Activated CD4-positive, alpha-beta T cell treated with anti-CD3 and anti-CD28 coated beads, Interleukin-2, Interleukin-4, amounts not matched to agents 100 ng/mL and 50 ng/mL, durations not matched to agents 16 hours and 8 hours (primary cell): ENCODE measurements at places on chromosomes 12 and 14.

DNA sequence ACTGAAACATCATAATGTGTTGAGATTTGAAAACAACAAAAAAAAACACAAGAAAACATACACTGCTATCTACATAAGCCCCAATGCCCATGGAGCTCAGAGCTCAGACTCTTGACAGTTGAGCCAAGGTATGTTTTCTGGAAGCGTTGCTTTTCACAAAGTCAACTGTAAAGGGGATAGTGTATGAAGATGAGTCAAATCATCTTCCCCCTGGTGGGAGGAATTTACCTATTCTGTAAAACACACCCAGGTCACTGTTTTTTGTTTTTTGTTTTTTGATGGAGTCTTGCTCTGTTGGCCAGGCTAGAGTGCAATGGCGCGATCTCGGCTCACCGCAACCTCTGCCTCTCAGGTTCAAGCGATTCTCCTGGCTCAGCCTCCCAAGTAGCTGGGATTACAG lies 361.4 kb upstream of the DIO2 start:
- DNase-seq: no peak

DNA sequence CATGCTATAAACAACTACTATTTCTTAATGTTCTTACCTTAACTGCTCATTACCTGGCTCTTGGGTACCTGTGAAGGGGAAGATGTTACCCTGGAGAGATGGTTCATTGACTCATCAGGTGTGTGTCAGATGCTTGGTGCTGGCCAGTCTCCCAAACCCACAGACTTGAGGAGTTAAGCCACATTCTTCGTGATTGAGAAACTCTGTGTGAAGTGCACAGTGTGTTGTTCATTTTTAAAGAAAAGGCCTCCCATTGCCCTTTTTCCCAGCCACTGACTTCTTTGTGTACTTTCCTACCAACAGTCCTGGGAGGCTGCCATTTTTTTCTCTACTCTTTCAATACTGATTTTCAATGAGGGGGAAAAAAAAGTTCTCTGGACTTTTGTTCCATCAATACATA lies 3.2 kb downstream of the MGST1 start:
- no peak for DNase-seq

DNA sequence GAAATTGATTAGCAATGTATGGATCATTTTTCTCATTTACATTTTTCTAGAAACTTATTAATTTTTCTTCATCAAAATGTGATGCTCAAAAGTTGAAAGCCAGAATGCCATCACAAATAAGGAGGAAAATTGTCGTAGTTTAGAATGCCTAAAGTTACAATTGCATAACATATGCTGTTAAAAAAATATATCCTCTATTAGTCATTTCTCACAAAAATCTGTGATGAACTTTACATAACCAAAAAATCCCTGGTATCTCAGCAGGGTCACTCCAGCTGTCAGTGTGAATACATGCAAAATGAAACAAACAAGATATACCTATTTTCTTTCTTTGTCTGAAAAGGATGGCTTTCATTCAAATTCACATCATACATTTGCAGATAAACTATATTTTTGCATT lies 358.9 kb downstream of the PAWR start:
- DNase-seq: no peak

DNA sequence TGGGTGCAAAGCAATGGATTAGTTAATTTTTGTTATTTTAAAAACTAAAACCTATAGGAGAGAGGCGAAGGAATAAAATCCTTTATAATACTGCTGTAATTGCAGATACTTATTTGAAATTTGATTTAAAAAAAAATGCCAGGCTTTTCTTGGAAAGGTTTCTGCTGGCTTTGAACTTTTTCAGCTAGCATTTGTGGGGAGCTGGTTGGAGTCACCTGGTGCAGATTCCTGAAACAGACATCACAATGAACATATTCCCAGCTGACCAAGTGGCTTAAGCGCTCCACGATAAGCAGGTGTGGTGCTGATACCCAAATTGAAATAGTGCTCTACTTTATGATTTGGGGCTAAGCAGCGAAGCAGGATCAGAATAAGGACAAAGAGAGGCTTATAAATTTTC lies 42.9 kb downstream of the DACT1 start:
- DNase-seq: no peak

GRCh38 chr12:21894792-21895595 lies 46.2 kb downstream of the ABCC9 start:
- no peak for DNase-seq

DNA sequence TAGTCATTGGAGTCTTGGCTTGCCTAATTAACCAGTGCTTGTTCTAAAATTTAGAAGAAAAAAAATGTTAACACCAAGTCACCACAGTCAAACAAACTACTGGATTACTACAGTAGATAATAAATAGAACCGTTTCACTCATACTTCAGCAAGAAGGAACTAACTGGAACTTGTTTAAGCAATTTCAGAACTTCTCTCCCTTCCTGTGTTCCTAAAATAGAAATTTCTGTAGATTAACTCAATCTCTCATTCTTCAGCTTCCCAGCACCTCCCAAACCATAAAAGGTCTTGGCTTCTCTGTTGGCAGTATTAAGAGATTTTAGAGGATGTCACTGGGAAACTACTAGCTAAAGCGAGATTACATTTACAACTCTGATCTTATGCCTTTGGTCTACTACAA lies 18.6 kb downstream of the GNS start:
- DNase-seq: no peak

DNA sequence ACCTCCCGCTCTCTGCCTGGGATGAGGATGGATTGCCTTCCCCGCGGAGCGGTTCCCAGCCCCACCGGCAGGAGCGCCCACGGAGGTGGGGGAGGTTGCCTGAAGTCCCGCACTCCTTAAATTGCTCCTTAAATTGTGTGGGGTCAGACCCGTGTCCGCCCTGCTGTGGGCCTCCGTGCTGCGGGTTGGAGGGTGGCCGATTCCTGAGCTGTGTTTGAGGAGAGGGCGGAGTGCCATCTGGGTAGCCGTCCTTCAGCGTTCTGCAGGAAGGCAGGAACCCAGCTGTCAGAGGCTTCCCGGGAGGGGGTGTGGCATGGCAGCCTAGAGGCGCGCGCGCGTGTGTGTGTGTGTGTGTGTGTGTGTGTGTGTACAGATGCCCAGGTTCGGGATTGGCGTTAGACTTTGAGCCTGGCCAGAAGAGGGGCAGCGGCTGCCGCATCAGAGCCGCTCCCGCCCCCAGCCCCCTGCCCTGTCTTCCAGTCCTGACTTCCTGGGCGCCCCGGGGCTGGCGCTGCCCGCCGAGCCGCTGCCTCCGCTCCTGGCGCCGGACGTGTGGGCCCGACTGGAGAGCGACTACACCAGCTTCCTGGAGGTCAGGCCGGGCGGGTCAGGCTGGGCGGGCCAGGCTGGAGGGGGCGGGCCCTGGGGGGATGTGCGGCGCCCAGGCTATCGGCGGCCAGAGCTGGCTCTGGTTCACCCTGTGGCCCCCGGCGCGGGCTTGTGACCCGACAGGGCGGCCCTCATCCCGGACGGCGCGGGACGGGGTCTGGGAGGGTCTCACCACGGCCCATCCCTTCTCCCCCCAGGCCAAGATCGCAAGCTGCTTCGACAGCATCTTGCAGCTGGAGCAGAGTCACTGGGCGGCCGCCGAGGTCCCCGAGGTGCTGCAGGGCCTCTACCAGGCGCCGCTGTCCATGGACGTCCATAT lies 9.2 kb downstream of the EXOC3L4 start:
- DNase-seq: no peak

- DNase-seq: no peak
These were observed 23.9 kb downstream of the PZP start for GRCh38 chr12:9184276-9184675.

DNA sequence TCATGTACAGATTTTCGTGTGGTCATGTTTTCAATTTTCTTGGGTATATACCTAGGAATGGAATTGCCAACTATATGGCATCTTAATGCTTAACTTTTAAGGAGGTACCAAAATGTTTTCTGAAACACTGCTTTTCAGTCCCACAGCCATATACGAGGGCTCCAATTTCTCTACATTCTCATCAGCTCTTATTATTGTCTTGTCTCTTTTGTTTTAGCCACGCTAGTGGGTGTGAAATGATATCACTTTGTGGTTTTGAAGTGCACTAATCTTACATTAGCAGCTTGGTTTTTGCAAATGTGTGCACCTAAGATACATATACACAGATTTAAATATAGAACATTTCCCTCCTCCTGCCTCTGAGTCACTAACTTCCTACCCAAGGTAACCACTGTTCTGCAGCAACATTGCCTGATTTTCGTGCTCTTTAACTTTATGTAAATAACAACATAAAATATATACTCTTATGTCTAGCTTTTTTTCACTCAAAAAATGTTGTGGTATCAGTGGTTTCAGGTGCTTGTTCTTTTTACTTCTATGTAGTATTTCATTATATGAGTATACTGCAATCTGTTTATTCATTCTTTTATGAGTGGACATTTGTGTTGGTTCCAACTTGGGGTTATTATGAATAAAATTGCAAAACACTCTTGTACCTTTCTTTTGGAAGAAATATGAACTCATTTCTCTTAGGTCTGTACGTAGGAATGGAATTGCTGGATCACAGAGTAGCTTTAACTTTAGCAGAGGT lies 73.1 kb downstream of the ZFP36L1 start:
- DNase-seq: peak; percentile 59

DNA sequence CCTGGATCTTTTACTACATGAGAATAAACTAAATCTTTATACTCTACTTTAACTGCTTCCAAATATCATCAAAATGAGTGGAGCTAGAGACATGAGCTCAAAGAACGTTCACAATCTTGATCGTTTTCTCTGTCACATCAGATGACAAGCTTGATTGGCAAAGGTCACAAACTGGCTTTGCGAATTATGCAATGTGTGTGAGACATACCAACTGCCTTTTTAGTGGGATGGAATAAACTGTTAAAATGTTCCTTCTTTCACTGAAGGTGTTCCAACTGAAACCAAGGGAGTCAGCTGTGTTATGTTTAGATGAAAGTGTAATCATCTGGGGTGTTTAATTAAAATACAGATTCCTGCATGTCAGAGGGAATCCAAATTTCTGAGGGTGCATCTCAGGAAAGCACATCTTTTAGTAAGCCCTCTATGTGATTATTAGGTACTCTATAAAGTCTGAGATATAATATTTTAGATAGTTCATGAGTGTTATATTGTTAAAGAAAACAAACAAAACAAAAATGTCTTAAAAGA lies 21.9 kb downstream of the KITLG start:
- DNase-seq: no peak

- DNase-seq: no peak
These were observed 78.5 kb upstream of the SSTR1 start for GRCh38 chr14:38129192-38129591.

DNA sequence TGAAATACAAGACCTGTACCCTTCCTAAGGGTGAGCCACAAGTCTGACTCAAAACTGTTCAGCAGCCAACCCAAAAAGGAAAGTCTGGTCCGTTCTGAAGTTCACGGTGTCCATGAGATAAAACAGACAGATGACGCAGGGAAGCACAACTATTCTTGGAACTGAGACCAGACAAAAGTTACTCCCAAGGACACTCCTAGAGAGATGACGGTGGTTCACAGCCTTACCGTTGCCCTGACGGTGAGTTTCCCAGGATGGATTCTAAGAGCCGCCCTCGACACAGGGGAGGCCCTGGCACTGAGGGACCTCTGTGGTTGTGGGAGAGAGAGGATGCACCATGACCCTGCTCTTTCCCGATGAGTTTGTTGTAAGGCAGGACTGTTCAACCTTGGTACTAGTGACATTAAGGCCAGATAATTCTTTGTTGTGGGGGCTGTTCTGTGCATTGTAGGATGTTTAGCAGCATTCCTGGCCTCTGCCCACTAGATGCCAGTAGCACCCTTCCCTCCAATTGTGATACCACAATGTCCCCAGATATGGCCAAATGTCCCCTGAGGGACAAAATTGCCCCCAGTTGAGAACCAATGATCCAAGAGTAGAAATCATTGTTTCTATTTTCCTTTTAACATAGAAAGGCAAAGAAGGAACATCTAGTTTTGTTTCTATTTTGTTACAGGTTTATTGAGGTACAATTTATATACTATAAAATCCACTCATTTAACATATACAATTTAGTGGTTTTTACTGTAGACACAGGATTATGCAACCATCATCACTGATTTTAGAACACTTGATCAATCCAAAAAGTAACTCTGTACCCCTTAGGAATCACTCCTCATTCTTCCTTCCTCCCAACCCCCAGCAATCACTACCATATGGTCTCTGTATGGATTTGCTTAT lies 23.0 kb downstream of the OR10P1 start:
- DNase-seq: no peak

GRCh38 chr12:46260913-46261476 lies 7.8 kb downstream of the SLC38A1 start:
- no peak for DNase-seq

GRCh38 chr14:101824339-101824727 lies 62.8 kb downstream of the PPP2R5C start:
- DNase-seq: no peak

DNA sequence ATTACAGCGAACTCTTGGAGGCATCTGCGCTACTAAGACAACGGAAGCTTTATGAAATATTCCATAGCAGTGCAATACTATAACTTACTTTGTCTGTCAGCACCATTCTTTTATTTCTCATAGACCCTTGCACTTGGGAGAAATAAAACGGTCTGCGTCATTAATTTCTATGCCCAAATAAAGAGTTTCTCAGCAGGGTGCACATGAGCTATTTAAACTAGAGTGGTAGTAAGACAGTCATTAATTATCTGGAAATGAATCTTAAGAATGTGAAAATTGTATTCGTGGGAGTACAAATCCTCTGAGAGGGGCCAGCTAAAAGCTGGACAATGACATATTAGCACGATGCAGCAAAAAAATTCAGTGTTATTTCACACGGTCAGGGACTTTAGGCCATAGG lies 903.4 kb upstream of the FOXG1 start:
- no peak for DNase-seq

DNA sequence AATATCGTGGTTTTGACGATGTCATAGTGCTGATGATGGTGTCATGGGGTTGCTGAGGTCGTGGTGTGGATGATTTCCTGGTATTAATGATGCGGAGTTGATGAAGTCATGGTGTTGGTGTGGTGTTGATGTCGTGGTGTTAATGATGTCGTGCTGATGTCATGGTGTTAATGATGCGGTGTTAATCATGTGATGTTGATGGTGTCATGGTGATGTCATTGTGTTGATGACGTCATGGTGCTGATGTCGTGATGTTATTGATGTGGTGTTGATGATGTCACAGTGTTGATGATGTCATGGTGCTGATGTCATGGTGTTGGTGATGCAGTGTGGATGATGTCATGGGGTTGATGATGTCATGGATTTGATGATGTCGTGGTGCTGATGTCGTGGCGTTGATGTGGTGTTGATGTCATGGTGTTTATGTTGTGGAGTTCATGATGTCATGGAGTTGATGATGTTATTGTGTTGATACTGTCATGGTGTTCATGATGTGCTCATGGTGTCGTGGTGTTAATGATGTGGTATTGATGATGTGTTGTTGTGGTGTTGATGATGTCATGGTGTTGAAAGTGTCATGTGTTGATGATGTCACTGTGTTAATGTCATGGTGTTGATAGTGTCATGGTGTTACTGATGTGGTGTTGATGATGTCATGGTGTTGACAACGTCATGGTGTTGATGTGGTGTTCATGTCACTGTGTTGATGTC lies 48.5 kb upstream of the RIMBP2 start:
- DNase-seq: peak; percentile 25

- DNase-seq: no peak
These were observed 7.7 kb upstream of the SLC24A4 start for GRCh38 chr14:92315050-92315805.

GRCh38 chr12:29943683-29944082 lies 159.9 kb upstream of the TMTC1 start:
- no peak for DNase-seq
